CD4-positive, alpha-beta T cell treated with Interleukin-4 for 4 hours (primary cell): ENCODE measurements at places on chromosomes 11 and 22.

- no peak for DNase-seq
These were observed 44.6 kb downstream of the ANKRD42 start for GRCh38 chr11:83238111-83238510.

DNA sequence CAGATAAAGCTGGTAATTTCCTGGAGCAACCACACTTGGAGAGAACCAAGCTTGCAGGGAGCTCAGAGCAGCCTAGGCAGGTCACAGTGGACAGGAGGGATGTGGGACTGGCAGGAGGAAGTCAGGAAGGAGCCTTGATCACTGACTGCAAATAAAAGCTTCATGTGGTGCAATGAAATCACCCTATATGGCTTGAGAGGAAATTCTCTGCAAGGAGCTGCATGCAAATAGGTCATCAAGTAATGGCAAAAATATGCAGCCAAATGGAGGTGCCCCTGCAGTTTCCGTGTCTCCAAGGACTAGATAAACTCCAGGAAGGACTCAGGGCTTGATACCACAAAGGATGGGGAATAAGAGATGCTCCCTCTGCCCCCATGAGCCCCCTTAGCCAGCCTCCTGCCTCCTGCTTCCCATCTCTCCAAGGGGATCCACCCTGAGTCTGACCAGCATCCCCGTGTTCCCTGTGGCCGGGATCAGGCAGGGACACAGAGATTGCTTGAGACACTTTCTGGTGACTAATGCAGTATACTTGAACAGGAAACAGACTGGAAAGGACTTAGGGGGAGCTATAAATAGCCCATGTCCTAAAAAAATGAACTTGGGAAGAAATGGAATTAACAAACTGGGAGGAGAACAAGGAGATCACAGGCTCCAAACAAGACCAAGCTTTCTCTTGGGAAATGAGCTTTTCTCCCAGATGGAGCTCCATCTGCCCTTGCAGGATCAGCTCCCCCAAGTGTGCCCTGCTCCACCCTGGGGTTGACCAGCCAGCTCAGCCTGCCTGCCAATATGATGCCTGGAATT, 23.9 kb upstream of the MICAL2 start:
- DNase-seq: no peak

DNA sequence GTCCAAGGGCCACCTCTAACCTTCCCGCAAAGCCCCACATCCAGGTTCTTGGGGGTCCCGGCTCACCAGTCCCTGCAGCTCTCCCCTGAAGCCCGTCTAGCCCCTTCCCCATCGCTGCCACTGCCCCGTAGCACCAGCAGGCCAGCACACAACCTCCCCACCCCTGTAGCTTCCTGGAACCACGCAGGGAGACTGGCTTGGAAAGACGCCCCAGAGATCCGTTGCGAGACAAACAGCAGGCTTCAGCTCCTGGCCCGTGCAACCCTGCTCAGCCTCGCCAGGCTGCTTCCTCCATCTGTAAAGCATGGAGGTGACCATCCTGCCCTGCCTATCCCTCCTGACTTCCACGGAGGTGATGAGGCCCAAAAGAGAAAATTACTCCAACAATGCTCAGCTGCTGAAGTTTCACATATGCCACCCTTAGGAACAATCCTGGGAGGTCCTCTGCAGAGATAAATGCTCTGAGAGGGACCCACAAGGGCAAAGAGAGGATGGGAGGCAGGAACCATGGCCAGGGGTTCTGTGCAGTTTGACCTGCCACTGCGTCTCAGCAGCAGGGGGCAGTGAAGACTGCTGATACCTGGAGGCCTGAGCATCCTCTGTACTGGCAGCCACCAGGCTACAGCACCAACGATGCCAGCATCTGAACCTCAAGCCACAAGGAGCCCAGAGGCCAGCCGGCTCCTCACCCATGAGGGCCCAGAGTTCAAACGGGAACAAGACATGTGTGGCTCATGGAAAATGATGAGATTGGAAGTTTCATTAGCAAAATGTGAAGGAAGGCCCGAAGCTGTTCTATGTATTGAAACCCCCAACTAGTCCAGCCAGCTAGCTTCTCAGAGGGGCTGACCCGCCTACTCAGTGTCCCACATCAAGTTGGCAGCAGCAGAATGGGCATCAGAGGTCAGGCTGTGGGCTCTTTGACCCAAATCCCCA, 16.1 kb downstream of the DGCR2 start:
- DNase-seq: peak; percentile 46

DNA sequence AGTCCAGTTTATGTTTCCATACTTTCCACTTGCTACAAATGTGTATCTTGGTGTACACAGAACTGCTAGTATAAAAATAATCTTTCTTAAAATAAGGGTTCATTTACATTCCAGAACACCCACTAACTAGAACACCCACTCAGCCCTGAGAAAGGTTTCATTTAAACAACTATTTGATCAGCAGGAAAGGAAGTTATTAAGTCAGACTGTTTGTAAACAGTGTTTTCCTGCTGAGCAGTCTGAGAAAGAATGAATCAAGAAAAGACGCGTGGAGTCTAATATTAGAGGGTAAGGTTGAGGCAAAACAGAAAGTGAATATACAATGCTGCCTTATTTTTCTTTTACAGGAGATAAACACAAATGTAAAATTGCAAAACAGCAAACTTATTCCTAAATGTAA, 32.7 kb downstream of the NARS2 start:
- DNase-seq: no peak

DNA sequence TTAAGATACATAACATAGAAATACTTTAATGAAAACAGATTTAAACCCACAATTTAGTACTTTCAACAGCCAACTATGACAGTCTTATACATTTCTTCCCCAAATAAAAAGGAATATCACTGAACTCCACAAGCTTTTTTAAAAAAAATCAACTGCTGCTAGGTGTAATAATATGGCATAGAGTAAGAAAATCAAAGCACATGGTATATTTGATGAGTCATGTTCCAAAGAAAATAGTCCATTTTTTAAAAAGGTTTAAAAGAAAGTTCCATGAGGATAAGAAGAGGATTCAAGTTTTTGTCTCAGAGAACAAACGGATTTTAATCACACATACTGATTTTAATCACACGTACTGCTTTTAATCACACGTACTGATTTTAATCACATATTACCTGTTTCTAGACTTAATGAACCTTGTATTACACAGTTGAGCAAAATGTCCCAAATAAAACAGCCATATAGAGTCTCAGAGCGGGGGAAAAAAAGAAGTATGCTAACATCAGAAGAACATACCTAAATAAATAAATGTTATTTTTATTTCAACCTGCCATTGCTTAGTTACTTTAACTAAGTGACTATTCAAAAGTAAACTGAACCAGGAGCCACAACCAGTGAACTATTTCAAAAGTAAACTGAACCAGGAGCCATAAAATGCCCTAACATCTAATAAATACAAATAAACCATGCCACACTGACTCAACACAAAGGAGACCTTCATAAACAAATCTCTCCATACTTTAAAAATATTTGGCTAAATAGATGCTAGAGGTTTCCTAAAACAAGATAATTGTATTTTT, 198.4 kb downstream of the SBF2 start:
- no peak for DNase-seq

GRCh38 chr22:48198489-48199459, 1436.3 kb downstream of the TBC1D22A start:
- DNase-seq: no peak

DNA sequence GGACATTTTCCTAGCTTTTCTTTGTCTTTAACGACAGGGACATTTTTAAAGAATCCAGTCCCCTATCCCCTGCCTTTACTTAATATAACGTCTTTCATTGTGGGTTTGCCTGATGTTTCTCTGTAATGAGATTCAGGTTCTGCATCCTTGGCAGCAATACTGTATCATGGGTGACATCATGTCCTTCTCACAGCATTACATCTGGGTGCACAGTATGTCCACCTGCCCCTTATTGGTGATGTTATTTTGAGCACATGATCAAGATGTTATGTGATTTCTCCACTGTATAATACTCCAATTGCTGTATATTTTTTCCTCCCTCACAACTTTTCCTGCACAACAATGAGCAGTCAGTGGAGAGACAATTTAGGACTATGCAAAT, 9.7 kb upstream of the STK33 start:
- DNase-seq: no peak

- no peak for DNase-seq
These were observed 19.6 kb downstream of the NF2 start for GRCh38 chr22:29623059-29623458.

GRCh38 chr22:31229402-31230079, 17.4 kb downstream of the LIMK2 start:
- no peak for DNase-seq

DNA sequence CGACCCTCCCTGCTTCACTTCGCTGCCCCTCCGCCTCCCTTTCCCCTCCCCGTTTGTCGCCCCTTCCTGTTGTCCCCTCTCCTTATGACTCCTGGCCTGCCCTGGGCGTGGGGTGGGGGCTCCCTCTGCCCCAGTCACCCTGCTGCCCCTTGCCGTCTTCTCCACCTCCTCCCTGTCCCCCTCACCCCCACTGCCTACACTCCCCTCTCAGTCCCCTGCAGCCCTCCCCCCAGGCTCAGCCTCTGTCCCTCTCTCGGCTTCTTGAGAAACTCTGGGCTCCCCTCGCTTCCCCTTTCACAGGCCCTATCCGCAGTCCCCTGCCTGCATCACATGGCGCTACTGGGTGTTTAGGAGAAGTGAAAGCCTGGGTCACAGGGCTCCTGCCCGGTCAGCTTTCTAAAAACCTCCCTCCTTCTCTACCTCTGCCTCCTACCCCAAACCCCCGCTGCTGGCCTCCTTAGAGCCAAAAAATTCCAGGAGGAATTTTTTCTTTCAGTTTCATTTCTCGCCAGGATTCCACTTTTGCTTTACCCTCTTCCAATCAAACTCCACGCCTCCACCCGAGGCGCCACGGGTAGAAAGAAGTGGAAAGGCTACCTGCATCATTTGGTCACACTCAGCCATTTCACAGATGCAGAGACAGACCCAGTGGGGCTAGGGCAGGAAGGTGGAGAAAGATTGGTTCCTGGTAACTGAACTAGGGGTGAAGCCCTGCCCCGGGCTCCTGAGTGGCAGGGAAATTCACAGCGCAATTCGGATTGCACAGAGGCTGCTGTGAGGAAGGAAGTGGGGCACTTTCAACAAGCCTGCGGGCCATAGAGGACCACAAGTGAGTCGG, at the start of gene SLC15A3:
Gene SLC15A3 (minus strand): TSS at position 273 of the 838 bp plus-strand sequence. CDS start 625 bp downstream, outside the sequence.
- no peak for DNase-seq

GRCh38 chr22:24775769-24776492, 1.4 kb upstream of the PIWIL3 start:
- DNase-seq: no peak

- DNase-seq: no peak
These were observed 16.7 kb downstream of the SLCO2B1 start for GRCh38 chr11:75167617-75168016.

- no peak for DNase-seq
These were observed 3.3 kb downstream of the SPATA19 start for GRCh38 chr11:133842053-133842452.

- no peak for DNase-seq
These were observed 1243.9 kb downstream of the LRRC4C start for GRCh38 chr11:40215556-40215955.

DNA sequence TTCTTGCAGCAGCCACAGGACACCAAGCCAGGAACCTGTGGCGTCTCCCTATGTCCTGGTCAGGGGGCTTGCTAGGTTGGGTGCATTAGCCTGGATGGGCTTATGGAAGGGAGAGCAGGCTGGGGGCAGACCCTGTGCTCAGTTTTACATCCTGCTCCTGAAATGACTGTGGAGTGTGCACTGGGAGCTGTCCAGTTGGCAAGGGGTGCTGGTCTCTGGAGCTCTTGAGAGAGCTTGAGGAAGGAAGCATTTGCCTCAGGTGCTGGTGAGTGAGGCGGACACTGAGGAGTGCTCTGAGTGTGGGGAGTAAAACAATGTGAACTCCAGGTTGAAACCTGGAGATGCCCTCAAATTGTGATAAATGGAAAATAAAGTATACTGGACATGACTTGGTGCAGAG, 3.4 kb downstream of the SCGB1D4 start:
- DNase-seq: no peak

DNA sequence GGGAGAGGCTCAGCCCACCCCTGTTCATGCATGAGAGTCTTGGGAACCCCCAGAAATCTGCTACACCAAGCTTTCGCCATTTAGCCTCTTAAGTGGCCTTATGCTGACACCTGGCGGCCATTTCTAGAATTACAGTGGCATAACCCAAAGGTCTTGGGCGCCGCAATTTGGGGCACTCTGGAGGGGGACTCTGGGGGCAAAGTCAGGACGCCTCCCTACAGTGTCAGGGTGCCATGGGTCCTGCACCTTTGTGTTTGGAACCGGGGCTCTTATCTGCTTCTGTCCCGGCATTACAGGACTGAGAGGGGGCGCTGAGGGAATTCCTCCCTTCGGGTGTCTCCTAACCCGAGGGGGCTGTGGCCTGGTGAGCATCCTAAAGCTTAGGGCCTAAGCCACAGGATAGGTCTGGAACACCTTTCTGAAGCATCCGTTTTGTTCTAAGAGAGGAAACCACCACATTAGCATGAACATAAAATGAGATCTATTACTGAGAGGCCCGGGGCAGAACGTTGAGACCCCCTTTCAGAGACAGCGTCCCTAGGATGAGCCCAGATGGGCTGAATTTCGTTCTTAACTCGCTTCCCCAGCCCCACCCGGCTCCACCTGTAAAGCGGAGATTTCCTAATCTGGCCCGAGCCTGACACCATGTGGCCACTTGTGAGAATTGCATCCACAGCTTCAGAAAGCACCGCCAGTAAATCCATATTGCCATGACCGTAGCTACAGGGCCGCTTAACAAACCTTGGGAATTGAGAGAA, 9.3 kb downstream of the INS start:
- DNase-seq: peak; percentile 76

DNA sequence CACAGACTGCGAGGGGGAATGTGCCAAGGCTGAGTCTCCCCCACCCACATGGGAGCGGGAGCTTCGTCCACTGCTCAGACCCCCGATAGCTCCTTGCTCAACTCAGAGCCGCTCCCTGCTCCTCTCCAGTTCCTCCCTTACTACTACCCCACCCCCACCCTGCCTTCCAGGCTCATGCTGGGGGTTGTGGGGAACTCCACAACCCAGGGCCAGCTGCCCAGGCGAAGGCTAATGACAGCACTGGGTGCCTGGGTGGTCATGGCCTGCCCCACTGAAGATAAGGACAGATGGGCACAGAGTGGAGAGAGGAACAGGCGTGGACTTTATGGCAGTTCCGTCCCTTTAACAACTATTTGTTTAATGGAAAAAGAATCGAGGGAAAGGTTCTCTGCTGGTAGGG, 73.7 kb downstream of the PDE2A start:
- DNase-seq: no peak
